D341Med (cell line): ENCODE measurements at places on chromosomes 5 and 9.

- DNase-seq: peak; percentile 76
These were observed 64.6 kb downstream of the ABCA1 start for GRCh38 chr9:104863180-104863883.

GRCh38 chr9:34665067-34665380 lies 2.6 kb upstream of the CCL27 start:
- DNase-seq: no peak

GRCh38 chr9:121736934-121737462 lies 85.6 kb downstream of the DAB2IP start:
- DNase-seq: no peak

DNA sequence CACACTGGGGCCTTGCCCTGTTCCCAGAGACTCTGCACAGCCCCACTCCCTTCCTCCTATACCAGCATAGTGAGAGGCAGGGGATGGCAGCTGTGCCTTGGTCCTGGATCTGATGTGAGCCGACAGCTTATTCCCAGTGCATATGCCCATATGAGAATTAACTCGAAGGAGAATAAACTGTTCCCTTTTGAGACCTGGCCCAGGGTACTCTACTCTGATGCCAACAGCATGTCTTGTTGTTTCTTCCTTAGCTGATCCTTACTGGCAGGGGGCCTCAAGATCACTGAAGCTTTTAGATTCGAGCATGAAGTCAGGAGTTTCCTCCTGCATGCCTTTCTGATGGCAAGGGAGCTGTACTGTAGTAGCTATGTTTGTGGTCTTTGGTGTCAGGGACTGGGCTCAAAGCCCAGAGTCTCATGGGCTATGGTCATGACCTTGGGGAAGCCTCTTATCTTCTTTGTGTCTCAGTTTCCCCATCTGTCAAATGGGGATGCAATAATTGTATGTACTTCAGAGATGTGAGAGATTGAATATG lies 57.1 kb downstream of the DOCK2 start:
- no peak for DNase-seq

DNA sequence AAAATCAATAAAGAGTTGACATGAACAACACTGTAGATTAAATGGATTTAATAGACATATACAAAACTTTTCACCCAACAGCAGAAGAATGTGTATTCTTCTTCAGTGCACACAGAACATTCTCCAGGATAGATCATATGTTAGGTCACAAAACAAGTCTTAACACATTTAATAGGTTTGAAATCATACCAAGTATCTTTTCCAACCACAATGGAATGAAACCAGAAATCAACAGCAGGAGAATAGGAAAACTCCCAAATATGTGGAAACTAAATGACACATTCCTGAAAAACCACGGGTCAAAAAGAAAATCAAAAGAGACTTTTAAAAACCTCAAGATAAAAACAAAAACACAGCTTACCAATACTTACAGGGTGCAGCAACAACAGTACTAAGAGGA lies 790.1 kb upstream of the ZNF608 start:
- DNase-seq: no peak

DNA sequence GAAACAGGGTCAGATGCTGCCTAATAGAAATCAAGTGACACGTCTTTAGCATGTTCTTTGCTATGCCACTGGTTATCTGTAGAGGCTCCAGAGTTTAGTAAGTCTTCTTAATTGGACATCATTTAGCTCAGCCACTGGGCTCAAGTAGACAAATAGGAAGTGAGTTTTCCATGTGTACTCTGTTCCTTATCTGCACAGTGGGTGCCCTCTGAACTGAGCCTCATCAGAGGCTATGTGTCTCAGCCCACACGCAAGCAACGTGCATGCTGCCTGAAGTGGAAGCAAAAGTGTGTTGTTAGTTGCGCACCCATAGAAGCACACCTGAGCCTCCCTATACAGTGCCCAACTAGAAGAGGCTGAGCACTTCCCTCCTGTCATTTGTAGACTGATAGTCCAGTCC lies 134.7 kb downstream of the SEMA5A start:
- no peak for DNase-seq
